Astrocyte of the spinal cord (primary cell): ENCODE measurements at places on chromosomes 11 and 22.
A peak's percentile ranks its signal among the peaks of the same experiment; 100 is the strongest.

- no peak for DNase-seq
These were observed 44.0 kb upstream of the AKIP1 start for GRCh38 chr11:8867035-8867434.

DNA sequence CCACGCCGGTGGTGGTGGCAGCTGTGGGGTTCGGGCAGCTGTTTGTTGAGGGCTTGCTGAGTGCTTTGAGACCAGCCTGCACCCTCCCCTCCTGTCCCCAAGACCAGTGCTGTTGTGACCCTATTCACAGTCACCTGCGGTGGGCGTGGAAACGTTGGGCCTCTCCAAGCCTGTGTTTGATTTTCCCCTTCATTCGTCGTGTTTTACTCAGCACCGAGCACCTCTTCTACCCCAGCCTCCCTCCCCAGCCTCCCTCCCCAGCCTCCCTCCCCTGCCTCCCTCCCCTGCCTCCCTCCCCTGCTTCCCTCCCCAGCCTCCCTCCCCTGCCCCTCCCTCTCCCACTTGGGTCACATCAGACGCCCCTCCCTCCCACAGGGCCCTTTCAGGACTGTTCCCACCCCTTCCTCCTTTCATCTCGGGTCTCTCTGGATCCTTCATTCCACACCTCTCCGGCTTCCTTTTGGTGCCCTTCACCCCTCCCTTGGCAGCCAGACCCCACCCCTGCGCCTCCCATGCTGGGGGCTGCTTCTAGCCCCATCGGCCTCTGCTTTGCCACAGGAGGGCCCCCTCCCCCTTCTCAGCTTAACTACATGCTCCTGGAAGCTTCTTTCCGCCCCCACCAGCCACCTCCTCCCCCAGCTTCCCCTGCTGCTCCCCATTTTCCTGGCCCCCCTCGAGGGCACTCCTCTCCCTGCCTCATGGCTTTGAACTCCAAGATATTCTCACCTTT lies 14.8 kb downstream of the FRMD8 start:
- no peak for DNase-seq

GRCh38 chr11:95145430-95146060 lies 55.9 kb downstream of the ENDOD1 start:
- DNase-seq = no peak

GRCh38 chr11:33774736-33775466 lies 581 bp upstream of the FBXO3 start:
- no peak for DNase-seq

GRCh38 chr22:31093086-31093850 lies 12.2 kb downstream of the SMTN start:
- no peak for DNase-seq

- no peak for DNase-seq
These were observed 8.0 kb upstream of the CD82 start for GRCh38 chr11:44557464-44557863.

DNA sequence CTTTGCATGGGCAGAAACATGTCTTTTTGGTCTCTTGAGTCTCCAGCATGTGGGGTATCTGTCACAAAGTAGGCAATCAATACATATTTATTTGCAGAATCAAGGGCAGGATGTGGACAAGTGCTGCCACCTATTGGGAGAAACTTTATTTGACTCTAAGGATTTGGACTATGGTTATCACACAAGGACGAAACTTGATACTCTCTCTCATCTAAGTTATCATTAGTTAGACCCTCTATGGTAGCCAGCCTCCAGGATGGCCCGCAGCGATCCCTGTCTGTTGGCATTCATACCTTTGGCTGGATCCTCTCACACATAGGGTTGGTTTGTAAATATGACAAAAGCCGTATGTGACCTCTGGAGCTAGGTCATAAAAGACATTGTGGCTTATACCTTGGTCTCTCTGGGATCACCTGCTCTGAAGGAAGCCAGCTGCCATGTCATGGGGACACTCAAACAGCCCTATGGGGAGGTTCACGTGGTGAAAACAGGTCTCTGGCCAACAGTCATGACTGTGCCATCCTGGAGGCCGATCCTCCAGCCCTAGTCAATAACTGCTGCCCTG lies 1.1 kb upstream of the FBXO7 start:
- DNase-seq = peak; percentile 76

GRCh38 chr22:46671824-46672432 lies 51.7 kb downstream of the GRAMD4 start:
- no peak for DNase-seq

DNA sequence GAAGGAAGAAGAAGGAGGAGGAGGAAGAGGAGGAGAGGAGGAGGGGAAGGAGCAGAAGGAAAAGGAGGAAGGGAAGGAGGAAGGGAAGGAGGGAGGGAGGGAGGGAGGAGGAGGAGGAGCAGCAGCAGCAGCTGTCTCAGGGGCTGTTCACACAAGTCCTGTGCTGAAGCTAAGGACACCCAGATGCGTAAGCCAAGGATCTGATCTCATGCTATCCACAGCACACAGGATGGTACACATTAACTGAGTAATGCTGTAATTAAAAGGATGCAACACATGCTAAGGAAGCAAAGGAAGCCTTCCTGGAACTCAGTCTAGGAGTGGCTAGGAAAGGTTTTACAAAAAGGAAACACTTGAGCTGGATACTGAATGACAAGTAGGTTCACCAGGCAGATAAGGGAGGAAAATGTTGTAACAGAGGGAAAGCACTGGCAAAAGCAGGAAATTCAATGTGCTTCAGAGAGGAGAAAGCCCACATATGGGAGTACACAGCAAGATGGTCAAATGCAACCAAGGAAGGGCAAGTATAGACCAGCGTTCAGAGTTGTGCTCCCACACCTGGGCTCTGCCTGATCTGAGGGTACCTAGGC lies 32.0 kb downstream of the TRIM66 start:
- DNase-seq = no peak

DNA sequence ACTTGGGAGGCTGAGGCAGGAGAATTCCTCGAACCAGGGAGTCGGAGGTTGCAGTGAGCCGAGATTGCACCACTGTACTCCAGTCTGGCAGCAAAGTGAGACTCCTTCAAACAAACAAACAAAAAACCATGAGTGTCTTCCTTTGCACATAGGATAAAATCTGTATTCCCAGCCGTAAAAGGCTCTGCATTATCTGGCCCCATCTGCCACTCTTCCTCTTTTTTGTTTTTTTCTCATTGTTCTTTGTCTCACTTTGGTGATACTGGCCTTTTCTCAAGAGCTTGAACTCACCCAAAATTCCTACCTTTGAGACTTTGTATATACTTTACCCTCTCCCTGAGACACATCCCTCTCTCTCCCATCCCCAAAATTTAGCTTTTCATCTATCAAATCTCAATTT lies 17.6 kb downstream of the FDX1 start:
- DNase-seq = no peak

GRCh38 chr11:17648528-17648927 lies 70.8 kb upstream of the MYOD1 start:
- DNase-seq = no peak

- no peak for DNase-seq
These were observed 11.5 kb downstream of the ZBED4 start for GRCh38 chr22:49865156-49865555.

DNA sequence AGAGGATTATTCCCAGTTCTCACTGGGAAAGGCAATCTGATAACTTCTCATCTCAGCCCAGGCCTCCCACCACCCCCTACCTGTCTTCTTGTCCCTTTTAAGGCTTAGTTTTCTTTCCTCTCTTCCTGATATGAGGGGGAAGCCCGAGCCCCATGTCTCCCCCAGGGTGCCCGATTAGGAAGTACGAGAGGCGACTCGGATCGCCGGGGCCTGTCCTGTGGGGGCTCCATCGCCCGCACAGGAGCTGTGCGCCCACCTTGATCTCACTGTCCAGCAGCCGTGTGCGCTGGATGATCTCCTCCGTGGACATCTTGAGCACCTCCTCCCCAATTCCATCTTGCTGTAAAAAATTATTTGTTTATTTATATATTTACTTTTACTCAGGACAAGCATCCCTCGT lies 628 bp downstream of the PSMC3 start:
- no peak for DNase-seq

DNA sequence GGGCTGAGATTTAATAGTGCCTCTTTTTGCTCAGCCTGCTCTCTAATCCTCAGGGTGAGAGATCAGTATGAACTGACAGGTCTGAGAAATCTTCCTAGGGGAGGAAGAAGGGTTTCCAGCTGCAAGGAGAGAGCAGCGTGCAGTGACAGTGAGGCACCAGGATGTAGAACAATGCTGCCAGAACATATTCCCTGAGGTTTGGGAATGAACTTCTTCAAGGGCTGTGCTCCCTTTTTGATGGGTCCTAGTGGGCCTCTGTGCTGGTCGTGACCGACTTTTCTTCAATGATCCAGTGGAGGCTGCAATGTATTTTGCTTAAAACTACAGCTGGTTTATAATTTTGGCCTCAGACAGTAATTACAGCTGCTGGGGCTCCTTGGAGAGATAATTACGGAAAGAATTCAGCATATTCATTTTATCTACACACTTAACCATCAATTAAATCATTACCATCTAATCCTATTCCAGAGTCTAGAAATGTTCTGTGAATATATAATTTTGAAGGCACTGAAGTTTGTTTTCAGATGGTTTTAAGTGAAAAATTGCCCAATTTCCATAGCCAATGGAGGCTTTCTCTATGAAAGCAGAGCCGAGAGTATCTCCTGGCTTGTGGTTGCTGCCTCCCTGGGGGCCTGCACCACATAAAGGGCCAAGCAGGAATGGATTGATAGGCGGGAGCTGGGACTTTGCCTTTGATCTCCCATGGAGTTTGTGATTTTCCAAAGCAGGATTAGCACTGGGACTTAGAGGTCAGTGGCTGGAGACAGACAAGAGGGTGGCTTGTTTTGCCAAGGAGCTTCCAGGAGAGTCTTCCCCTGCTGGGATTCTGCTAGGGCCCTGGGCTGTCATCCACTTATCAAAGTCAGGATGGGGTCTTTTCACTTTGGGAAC lies 41.0 kb upstream of the OLFML1 start:
- no peak for DNase-seq

GRCh38 chr11:120074076-120074475 lies 63.8 kb downstream of the TRIM29 start:
- DNase-seq = no peak

- DNase-seq = peak; percentile 83
These were observed 7.7 kb upstream of the NCR3LG1 start for GRCh38 chr11:17343907-17344306.
